ENCODE measurements at places on chromosomes 1 and 21.
A peak's percentile ranks its signal among the peaks of the same experiment; 100 is the strongest.

DNA sequence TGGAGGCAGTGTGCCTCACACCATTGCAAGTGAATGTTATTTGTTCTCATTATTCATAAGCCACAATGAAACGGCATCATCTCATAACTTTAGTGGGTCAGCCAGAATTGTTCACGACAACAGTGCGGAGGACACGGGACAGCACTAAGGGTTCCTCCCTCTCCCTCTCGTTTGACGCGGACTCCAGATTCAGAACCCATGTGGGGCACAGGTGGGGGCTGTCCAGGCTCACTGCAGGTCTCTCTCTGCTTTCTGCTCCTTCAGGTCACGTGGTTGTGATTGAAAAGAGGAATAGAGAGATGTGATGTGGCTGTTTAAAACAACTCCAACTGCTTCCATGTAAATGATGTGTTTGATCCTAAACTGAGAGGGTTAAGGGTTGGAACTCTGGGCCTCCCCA lies 13.5 kb downstream of the RUNX1 start:
- no peak for DNase-seq

DNA sequence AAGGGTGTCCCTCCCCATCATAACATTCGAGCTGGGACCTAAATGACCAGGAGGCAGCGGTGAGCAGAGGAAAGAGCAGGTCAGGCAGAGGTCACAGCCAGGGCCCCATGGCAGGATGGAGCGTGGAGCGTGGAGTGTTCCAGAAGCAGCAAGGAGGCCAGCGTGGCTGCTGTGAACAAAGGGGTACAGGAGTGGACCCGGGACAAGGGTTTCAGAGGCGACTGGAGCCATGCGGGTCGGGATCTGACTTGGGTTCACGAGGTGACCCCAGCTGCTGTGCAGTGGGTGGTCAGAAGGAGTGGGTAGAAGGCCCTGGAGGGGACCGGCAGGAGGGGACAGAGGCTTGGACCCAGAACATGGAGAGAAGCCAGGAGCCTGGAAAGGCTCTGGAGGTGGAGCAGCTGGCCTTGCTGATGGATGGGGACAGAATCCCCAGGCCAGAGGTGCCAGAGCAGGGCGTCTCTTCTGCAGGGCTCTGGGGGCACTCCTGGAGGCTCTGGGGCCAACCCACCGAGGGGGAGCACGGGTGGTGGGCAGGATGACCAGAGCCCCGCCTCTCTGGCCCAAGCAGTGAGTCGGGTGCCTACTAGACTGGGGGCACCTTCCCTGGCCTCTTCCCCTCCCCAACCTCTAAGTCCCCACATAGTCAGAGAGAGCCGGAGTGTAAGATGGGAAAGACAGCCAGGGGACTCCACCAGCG lies 2.3 kb downstream of the CHD5 start:
- DNase-seq = no peak

GRCh38 chr21:32003411-32003810 lies 130.6 kb downstream of the HUNK start:
- DNase-seq = no peak

DNA sequence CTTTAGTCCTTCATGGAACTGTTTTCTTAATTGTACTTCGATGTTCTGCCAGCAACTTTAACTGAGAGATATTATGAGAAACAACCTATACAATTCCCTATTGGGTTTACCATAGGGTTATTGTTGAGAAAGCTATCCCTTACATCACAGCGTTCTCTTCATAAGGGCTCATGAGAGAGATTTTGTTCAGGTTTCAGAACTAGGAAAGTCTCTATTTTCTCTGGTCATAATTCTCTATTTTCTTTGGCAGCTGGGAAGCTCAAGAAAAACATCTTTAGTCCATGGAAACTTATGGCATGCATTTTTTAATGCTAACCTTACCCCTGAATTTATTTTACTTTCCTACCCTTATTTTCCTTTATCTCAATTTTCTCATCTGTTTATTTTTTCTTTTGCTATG lies 38.2 kb downstream of the NMNAT2 start:
- no peak for DNase-seq

DNA sequence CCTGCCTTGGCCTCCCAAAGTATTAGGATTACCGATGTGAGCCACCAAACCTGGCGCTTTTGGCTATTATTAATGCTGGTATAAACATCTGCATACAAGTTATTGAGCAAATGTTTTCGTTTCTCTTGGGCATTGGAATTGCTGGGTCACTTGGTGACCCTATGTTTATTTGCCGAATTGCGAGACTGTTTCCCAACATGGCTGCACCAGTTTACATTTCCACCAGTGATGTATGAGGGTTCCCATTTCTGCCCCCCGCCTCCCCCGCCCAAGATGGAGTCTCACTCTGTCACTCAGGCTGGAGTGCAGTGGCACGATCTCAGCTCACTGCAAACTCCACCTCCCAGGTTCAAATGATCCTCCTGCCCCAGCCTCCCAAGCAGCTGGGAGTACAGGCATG lies 20.9 kb downstream of the SFPQ start:
- DNase-seq = no peak

DNA sequence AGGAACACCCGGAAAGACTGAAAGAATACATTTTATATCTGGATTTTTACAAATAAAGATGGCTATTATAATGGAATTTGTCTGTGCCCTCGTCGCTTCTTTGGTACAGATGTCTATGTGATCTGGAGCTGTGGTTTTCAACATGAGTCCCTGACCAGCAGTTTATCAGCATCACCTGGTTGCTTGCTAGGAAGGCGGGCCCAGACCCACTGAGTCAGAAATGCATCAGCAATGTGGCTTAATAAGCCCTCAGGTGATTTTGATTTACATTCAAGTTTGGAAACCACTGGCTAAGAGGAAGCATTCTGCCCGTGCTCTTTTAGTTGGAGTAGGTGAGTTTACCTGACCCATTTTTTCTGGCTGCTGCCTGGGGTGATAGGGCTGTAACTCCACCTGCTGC lies 31.7 kb downstream of the ATP1A1 start:
- DNase-seq = no peak

DNA sequence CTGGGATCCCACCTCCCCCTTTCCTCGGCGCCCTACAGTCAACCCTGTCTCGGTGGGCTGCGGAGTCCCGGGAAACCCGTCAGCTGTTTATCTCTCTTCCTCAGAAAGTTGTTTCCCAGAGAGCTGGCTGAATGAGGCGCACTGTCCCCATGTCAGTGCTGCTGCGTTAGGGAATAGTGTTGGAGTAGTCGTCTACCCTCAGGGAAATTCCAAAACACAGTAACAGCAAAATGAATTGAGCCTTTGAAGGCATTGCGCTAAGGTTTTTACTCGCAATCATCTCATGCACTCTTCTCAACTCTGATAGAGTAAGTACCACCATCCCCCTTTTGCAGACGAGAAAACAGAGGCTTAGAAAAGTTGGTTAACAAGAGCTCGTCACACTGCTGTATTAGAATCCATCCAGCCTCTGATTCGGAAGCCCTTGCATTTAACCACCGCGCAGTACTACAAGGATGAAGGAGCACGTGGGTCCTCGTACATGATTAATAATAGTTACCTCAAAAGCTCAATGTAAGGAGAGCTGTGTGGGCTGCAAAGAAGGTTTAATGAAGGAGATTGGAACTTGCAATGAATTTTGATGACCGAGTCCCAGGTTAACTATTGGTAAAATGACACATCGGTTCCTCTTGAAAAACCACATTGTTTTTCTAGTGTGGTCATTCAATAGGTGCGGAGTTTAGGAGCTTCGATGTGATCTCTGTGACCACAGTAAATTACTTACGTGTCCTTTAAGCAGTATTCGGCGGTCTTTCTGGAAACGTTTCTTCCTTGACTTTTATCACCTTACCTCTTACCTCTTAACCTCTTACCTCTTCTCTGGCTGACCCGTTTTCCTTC lies 788 bp upstream of the EDEM3 start:
- no peak for DNase-seq

DNA sequence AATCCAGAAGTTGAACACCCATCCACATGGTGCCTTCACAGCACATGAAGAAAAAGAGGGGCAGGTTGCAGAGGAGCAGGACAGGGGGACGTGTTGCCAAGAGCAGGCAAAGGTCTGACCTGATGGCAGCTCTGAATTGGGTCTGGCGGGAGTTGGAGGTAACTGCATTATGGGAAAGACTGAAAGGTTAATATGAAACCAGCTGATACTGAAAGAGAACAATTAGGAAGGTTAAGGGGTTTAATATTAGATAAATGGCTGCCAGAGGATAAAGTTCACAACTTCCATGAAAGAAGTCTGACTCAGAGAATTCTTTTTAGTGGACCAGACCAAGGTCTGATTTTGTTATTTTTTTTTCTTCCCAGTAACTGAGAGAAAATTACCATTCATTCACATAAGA lies 76.1 kb downstream of the CD58 start:
- DNase-seq = no peak

GRCh38 chr1:65083263-65083896 lies 64.6 kb upstream of the AK4 start:
- no peak for DNase-seq

DNA sequence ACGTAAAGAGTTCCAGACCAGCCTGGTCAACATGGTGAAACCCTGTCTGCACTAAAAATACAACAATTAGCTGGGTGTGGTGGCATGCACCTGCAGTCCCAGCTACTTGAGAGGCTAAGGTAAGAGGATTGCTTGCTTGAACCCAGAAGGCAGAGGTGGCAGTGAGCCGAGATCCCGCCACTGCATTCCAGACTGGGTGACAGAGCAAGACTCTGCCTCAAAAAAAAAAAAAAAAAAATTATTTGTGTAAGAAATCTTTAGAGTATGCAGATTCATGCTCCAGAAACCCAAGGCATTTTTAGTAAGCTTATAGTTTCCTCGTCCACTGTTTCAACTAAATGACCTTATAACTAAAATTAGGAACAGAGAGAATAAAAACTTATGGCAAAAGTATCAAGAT lies 51.3 kb downstream of the ABL2 start:
- no peak for DNase-seq

GRCh38 chr1:40951943-40952743 lies 27.4 kb upstream of the CTPS1 start:
- peak; percentile 27 for DNase-seq

- DNase-seq = no peak
These were observed 76.3 kb upstream of the ZC3H12A start for GRCh38 chr1:37398096-37398495.

DNA sequence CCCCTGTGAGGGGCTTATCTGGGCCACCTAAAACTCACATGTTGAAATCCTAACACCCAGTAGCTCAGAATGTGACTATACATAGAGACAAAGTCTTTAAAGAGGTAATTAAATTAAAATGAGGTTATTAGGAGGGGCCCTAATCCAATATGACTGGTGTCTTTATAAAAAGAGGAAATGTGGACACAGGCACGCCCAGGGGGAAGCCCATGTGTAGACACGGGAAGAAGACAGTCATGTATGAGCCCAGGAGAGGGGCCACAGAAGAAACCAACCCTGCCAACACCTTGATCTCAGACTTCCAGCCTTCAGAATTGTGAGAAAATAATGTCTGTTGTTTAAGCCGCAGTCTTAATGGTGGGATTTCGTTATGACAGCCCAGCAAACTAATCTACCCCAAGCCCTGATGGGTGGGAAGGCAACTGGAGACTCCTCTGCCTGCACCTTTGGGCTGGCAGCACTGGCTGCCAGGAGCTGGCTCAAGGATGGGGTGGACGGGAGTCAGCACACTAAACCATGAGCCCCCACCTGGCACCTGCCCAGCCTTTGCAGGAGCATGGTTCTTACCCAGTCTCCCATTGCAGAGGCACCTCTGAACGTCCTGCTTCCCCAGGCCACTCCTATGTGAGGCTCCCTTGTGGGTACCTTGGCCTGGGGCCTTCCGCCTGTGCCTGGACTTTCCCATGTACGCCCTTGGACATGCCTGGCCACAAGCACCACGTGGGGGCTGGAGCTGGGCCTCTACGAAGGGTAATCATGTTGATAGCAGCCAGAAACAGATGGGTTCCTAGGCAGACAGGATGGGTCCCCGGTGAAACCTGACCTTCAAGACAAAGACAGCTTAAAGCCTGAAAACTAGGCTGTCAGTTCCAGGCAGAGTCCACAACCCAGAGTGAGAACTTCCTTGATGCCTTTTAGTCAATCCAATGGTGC lies 57.1 kb upstream of the DMRTB1 start:
- DNase-seq = no peak

GRCh38 chr1:199113265-199113869 lies 474.5 kb downstream of the PTPRC start:
- no peak for DNase-seq

GRCh38 chr1:100313382-100313781 lies 38.9 kb upstream of the CDC14A start:
- no peak for DNase-seq

All from bone marrow (tissue), 2 donors.